DMS153 (cell line): ENCODE measurements at places on chromosomes 6 and 20.

DNA sequence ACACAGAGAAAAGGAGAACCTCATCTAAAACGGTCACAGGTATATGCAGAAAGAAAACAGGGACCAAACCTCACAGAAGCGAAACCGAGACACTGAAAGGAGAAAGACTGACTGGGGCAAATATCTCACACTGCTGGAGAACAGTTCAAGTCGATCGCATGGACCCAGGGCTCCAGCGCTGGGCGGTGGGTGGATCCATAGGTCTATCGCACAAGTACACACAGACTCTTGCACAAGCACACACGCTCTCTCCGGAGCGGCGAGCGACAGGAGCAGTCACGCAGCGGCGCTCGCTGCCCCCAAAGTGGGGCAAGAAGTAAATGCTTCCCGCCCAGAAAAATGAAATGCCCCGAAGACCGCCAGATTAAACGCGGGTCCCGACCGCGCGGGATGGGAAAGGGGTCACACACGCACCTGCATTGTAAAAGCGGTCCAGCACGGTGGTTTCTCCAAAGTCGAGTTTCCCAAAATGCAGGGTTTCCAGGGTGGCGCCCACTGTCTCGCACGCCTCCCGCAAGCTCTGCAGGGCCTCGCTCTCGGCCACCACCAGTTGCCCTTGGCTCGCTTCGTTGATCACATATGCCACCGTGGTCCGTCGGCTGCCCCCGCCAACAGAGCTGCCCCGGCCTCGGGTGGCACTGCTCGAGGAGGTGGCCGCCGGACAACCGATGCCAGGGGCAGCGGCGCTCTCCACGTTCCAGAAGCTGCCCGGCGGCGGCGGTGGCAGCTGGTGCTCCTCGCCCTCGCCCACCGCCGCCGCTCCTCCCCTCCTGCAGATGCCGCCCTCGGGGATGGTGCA, 782 bp downstream of the MAP3K5 start:
- DNase-seq, result peak; percentile 48

DNA sequence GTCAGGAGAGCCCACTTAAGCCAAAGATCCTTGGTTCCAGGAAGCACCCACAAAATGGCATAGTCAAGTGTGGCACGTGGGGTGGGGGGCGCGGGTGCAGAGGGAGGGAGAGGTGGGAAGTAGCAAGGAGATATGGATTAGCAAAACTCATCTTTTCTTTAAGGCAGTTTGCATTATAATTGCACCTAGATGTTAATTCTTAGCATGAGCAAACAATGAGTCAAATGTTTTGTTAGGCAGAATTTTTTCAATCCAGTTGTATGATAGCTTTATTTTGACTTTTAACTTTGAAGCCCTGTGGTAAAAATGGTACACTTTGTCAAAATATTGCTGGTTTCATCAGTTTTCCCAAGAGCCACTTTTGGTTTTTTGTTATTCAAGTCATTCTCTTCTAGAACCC, 15.0 kb downstream of the SCAND1 start:
- DNase-seq, result no peak

GRCh38 chr20:60138256-60139220, 180.3 kb downstream of the CDH26 start:
- DNase-seq, result no peak

DNA sequence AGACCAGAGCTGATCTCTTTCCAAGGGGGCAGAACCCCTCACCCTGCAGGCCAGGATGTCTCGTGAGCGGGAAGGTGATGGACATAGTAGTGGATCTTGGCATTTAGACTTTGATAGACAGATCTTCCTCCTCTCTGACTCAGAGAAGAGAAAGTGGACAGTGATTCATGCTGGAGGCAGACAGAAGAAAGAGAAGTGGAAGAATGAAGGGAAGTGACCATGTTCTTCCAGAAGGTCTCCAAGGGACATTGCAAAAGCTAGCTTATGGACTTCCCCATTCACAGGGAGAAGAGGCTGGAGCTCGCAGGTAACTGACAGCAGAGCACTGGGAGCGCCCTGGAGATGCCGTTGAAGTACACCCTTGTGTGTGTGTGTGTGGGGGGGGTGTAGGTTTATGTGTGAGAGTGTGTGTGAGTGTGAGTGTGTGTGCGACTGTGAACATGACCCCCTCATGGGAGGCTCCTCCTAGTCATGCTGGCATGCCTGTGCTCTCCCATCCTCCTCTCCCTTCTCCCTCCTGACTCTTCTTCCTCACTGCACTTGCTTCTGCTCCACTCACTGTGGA, 8.0 kb upstream of the RAET1L start:
- DNase-seq, result no peak

- no peak for DNase-seq
These were observed 51.4 kb upstream of the IER3 start for GRCh38 chr6:30795549-30796293.

- DNase-seq, result no peak
These were observed 148.6 kb downstream of the TMEM242 start for GRCh38 chr6:157174731-157175130.

- no peak for DNase-seq
These were observed 112.9 kb downstream of the JARID2 start for GRCh38 chr6:15358579-15359327.

- no peak for DNase-seq
These were observed 153.4 kb downstream of the FAXC start for GRCh38 chr6:99195986-99196655.

- no peak for DNase-seq
These were observed 293.8 kb downstream of the TAF4 start for GRCh38 chr20:61771805-61772350.

GRCh38 chr20:9258901-9259300, 190.0 kb downstream of the PLCB4 start:
- DNase-seq, result no peak

GRCh38 chr6:5091210-5092069, 6.3 kb downstream of the PPP1R3G start:
- DNase-seq, result no peak

DNA sequence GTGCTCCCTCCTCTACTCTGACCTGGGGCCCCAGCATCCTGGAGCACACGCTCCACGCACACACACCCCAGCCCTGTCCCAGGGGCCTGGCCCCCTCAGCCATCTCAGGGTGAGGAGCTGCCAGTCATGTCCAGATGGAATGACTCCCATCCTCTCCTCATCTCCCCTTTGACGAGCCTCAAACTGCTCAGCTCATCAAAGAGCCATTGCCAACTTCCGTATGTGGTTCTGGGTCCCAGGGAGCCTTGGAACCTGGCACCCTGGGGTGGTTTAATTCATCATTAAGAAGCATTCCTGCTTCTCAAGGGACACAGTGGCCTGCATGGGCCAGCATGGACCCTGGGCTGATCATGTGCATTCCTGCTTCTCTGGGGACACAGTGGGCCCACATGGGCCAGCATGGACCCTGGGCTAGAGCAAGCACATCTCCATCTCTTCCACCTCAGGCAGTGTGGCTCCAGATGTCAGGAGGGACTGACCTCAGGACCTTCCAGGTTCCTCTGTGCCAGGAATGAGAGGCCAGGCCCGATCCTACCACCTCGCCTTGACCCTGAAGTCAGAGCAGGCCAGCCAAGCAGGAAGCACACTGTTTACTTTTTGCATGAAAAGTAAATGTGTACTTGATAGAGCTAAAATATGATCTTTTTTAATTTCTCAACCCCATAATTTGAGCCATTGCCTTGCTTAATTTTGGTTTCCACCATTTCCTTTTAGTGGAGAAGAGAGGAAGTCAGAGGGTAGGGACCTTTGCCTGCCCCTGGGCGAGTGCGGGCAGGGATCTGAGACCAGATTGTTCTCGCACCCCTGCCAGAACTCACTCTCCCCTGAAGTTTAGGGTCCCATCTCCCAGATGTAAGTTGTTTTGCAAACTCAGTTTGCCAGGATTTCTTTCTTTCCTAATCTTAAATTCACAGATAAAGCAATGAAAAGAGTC, 26.1 kb downstream of the SPATA2 start:
- DNase-seq, result no peak

DNA sequence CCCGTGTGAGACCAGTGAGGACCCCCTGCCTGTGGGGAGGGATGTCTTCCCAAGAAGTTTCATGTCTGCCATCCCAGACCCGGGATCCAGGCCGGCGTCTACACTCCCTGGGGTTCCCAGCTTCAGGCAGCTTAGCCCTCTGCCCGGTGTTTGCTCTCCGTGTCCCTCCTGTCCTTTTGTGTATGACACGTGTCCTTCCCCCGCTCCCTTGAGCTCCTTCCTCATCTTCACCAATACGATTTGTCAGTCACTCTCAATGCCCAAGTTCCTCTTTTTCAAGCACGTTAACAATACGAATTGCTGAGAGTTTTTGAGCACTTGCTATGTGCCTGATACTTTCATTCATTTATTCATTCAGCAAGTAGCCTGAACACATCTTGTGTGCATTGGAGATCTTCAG, 115.6 kb upstream of the PTPN1 start:
- no peak for DNase-seq

- DNase-seq, result peak; percentile 38
These were observed 5.3 kb upstream of the NKX2-2 start for GRCh38 chr20:21519136-21519584.

DNA sequence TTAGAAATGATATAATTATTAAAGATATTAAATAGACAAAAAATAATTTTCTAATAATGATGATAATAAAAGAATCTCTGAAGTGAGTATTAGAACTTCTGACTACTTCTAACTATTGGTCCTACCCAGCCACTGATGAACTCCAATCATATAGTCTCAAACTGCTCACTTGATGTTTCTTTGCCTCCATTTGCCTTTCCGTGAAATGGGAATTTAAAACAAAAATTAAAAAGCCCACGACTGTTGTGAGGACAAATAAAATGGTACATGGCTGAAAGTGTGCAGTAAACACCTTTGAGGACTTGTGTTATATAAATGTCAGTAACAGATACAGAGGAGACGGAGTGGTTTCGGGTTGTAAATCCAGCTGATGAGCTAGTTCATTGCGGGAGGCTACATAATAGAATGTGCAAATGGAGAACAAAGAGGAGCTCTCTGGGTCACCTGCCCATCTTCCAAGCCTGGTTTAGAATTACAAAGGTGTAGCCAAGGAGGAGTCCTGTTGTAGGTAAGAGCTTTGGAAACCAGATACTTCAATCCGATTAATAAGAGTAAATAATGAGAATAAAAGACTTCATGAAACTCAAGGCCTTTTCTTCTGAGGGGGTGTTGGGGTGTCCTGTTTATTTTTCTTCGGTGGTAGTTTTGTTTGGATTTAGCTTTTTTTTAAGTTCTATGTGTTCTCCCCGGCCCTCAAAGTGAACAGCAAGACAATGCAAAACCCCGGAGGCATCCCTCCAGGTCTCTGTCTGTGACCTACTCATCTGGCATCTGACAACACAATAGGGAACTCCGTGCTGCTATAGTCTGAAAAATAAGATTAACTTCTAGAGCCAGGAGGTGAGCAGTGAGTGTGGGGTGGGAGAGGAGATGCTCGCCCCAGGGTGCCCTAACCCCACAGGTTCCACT, 4.4 kb upstream of the PXDC1 start:
- DNase-seq, result peak; percentile 83

GRCh38 chr20:22307409-22307808, 277.0 kb downstream of the FOXA2 start:
- no peak for DNase-seq

DNA sequence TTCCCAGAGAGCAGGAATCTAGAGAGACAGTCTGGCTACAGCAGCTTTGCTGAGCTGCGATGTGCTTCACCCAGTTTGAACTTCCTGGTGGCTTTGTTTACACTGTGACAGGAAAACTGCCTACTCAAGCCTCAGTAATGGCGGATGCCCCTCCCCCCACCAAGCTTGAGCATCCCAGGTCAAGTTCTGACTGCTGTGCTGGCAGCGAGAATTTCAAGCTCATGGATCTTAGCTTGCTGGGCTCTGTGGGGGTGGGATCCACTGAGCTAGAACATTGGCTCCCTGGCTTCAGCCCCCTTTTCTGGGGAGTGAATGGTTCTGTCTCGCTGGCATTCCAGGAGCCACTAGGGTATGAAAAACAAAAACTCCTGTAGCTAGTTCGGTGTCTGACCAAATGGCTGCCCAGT, 91.0 kb upstream of the ESR1 start:
- DNase-seq, result peak; percentile 74

DNA sequence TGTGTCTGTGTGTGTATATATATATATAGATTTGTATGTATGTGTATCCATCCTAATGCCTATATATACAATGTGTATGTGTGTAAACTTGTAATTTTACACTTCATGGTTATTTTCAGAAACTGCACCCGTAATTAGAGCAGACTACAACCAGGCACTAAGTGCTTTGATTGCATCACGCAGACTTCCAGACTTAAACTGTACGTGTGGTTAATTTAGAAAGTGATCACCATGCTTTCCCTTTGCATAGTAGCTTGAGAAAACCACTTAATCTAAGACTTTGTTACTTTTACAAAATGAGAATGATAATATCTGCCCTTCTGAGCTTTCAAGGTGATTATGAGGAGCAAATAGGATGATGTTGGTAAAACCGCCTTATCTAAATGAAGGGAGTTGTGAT, 50.1 kb upstream of the E2F3 start:
- DNase-seq, result no peak

- no peak for DNase-seq
These were observed 17.6 kb downstream of the BPIFB4 start for GRCh38 chr20:33097001-33097400.

GRCh38 chr20:42099101-42099500, 480.9 kb upstream of the CHD6 start:
- peak; percentile 83 for DNase-seq

GRCh38 chr6:159450815-159451465, 242.1 kb downstream of the SOD2 start:
- no peak for DNase-seq

GRCh38 chr20:7926767-7927166, 13.5 kb downstream of the HAO1 start:
- DNase-seq, result no peak

DNA sequence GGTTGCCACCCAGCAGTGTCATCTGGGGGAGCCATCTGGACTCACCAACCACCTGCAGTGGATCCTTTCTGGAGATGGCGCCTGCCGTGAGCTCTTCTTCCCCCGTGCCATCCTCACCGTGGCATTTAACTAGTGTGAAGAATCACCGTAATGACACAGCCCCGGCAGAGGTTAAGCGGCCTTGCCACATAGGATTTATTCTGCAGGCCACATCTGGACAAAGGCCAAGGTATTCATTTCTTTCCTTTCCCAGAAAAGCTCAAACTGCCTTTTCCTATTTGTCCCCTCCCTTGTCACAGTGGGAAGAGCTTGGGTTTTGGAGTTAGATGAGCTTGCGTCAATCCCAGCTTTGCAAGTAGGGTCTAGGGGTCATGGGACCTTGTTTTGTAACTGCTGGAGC, 88.4 kb downstream of the PXDC1 start:
- DNase-seq, result no peak

GRCh38 chr20:49186535-49187329, 1.4 kb downstream of the STAU1 start:
- no peak for DNase-seq

DNA sequence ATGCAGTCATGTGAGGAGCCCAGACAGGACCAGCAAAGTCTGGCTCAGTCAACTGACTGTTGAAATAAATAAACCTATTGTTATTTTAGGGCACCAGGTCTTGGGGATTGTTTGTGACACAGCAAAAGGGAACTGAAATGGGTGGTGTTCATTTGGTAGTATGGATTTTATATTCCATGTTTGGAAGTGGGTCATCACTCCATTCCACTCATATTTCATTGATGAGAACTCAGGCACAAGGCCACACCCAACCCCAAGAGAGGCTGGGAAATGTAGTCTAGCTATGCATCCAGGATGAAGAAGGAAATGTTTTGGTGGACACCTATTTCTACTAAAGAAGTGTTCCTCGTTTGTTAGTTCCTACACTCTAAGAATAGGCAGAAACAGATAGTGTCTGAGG, 64.9 kb upstream of the BTBD3 start:
- no peak for DNase-seq

- peak; percentile 8 for DNase-seq
These were observed 4.8 kb upstream of the PRPH2 start for GRCh38 chr6:42727087-42727611.
